Epithelial cell of prostate (primary cell): ENCODE measurements at places on chromosomes 4 and X.

DNA sequence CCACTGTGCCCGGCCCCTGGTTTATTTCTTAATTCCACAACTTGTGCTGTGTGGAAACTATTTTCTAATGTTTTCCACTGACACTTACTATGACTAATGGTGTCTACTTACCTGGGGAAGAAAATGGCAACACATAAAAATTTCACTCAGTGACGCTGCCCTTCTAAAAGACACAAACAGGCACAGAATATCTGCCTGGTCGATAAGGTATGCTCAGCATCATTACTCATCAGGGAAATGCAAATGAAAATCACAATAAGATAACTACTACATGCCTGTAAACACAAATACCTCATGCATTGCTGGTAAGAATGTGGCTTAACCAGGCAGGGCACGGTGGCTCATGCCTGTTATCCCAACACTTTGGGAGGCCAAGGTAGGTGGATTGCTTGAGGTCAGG, 61.6 kb downstream of the UBE2K start:
- DNase-seq, result peak; percentile 12

DNA sequence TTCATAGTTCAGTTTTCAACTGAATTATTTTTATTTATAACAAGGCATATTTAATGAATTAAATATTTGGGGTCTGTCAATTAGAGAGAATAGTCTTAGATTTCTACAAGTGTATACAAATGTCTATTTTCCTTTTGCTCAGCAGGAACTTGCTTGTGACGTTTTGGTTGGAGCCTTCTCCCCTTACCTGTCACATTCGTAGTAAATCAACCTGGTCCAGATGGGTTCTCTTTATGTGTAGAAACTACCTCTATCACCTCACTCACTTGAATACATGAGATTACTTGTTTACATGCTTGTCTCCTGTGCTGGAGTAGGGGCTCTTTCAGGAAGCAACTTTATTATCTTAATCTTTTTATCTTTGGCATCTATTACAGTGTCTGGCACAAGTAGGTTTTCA, 938.3 kb upstream of the IGFBP7 start:
- DNase-seq, result no peak

GRCh38 chrX:133983256-133983973, 2.0 kb downstream of the GPC3 start:
- DNase-seq, result no peak

DNA sequence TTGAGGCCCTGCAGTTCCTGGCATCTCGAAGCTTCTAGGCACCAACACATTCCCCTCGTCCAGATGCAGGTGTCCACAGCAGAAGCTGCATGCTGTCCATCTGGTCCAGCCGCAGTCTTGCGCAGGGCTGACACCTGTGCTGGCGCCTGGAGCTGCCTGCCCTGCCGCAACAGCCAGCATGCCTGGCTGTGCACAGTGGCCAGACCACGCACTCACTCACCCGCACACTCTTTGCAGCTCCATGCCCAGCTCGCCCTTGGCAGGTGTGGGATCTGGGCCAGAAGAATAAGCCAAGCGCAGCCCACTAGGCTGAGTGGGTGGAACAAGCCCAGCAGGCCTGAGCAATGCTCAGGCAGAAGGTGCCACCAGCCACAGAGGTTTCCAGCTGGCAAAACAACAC, 125.6 kb downstream of the PARM1 start:
- DNase-seq, result no peak

GRCh38 chr4:82500435-82501153, 61.2 kb downstream of the TMEM150C start:
- DNase-seq, result no peak

- no peak for DNase-seq
Measured at GRCh38 chrX:109842611-109843010, 109.6 kb upstream of the ACSL4 start.

- no peak for DNase-seq
Measured at GRCh38 chrX:47629419-47630200, at the start of gene CFP. TSS of gene CFP (minus strand) at chrX:47629930. CDS start at chrX:47629844, 86 bp downstream.

- DNase-seq, result peak; percentile 79
Measured at GRCh38 chrX:130330146-130330545, 9.6 kb upstream of the SLC25A14 start.
